ENCODE measurements at places on chromosomes 12 and 14.

DNA sequence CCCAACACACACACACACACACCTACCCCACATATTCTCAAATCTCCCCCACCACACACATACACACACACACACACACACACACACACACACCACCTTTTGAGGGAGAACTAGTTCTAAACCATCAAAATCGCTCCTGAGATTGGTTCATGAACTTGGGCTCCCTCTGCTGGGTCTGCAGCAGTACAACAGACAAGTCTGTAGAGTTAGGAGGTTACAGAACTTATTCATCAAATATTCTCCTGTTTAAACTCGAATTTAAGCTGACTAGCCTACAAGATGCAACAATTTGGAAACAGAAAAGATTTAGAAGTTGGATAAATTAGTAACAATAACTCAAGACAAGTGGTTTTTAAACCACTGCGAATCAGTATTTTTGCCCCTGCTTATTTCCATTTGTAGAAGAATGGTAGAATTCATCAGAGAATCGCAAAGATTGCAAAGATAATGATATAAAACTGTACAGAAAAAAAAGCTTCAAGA lies 136.4 kb upstream of the USP15 start:
- DNase-seq: peak; percentile 9

DNA sequence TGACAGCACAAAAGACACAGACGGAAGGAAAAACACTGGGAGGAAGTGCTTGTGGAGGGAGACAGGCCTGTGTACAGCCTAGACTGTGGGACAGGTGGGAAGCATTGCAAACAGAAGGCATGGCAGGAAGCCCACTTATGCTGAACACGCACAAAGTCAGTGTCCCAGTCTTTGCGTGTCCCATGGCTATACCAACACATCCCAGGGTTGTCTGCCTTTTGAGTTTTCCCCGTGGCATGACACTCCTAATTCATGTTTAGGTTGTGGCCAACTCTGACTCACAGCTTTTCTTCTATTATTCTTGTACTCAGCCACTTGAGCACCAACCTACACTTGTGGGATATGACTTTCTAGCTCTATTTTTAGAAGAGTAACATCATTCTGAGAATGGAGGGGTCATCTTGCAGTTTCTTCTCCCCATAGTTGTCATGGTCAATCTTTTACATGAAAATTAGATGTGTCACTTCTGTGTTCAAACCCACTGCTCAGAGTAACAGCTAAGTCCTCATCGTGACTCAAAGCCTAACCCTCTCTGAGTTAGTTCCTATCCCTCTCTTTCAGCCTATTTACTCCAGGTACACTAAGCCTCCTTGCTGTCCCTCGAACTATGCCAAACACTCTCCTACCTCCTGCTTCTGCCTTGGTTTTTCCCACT lies 27.5 kb upstream of the JPH4 start:
- DNase-seq: no peak

DNA sequence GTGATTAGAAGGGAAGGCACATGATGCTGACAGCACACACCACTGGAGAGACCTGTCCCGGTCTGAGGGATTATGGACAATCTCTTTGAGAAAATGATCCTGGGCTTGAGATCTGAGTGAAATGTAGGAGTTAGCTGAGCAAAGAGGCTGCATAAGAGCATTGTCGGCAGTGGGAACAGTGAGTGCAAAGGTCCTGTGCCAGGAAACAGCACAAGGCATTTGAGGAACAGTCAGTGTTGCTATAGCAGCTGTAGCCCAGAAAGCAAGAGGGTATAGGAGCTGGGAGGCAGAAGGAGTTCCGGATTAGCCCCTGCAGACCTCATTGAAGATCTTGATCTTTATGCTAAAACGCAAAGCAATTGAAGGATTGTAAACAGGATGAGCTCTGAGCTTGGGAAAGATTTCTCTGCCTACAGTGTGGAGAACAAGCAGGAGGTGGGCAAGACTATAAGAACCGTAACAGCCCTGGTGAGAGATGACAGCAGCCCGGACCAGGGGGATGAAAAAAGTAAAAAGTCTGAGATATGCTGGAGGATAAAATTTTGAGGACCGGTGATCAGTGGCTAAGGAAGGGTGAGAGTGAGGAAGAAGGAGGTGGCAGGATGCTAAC lies 28.5 kb downstream of the CFL2 start:
- DNase-seq: no peak

DNA sequence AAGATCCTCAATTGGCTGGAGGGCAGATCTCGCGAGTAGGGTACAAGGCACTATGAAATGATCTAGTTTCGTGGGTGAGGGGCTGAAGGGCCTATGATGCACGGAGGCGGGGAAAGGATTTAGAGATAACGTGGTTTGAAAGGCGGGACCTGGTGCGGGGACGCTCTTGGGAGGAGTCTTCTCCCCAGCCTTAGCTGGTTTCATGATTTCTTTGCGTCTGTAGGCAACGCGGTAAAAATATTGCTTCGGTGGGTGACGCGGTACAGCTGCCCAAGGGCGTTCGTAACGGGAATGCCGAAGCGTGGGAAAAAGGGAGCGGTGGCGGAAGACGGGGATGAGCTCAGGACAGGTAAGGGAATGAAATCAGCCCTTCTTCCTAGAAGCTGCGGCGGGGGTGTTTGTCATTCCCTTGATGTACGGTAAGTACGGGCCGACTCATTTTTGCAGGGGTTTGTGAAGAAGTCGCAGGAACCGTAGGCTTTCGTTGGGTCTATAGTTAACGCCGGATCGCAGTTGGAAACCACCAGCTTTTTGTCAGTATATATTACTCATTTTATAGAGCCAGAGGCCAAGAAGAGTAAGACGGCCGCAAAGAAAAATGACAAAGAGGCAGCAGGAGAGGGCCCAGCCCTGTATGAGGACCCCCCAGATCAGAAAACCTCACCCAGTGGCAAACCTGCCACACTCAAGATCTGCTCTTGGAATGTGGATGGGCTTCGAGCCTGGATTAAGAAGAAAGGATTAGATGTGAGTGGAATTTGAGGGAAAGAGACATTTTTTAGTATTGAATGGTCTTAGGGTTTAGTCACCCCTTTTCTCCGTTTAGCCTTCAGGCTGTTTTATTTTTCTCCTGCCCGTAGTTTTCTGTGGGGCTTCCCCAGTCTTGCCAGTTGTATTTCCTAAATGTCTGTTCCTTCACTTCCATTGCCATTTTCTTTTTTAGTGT lies 602 bp downstream of the APEX1 start:
- DNase-seq: no peak

- DNase-seq: no peak
Observed at GRCh38 chr12:19833775-19834501, 394.6 kb downstream of the AEBP2 start.

GRCh38 chr14:32552766-32553165 lies 223.7 kb downstream of the AKAP6 start:
- DNase-seq: no peak

GRCh38 chr12:122031342-122032216 lies 9.9 kb downstream of the BCL7A start:
- DNase-seq: peak; percentile 30

- DNase-seq: no peak
Observed at GRCh38 chr12:47397664-47398281, 308.1 kb downstream of the RPAP3 start.

All from stimulated activated CD8-positive, alpha-beta memory T cell treated with anti-CD3 and anti-CD28 coated beads, Interleukin-7, amount 100 ng/mL, for 1 hour (primary cell).